Adrenal gland (tissue), 19 donors: ENCODE measurements at places on chromosomes 3 and 15. TPM values are rescaled to one million over a fixed set of nuclear protein-coding genes. Genes with fewer than 3 reads are reported as not detected.

Gene CTXND1
- 1.6 TPM for polyA plus RNA-seq

Gene DLEC1
- polyA plus RNA-seq: 1.7 TPM

Gene EIF4E3
- polyA plus RNA-seq: 7.9 TPM

Gene SPRED1
- polyA plus RNA-seq: 4.9 TPM

Gene ROPN1
- not detected for polyA plus RNA-seq

Gene LRRC3B
- 0.07 TPM for polyA plus RNA-seq
